ENCODE measurements at places on chromosomes 6 and 20.

DNA sequence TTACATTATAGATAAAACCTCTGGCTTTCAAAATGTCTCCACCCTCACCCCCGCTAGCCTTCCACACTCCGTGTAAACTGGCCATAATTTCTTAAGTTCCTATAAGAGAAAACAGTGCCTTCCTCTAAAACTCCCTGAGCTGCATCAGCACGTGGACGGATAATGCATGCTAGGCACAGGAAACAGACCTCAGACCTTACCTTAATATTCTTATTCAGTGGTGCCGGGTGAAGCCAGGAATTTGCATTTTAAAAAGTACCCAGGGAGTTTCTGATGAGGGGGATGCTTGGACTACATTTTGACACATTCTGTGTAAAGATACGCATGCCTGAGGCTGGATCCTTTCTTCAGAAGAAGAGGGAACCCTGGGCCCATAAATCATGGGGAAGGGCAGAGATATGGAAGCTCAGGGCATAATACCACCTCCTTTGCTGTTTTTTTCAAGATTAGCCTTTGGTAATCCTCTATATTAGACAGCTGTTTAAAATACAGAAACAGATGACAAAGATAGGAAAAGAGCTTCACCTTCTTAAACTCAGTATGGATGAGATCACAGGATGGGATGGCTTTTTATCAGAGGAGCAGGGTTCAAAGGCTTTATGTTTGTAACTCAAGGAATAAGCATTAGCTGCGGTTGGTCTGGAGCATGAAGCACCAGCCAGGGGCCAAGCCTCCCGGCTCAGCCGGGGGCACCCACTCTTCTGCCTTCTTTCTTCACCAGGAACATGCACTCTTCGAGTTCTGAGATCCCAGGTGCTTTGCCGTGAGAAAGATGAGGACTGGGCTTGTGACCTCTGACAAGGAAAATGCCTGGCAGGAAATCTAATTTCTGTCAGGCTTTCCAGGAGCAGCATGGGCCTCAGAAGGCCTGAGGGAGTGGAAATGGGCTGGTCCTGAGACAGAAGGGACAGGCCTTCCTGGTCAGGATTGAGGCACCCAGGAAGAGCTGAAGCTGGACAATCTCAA lies 218.1 kb upstream of the SOX4 start:
- DNase-seq, result no peak

DNA sequence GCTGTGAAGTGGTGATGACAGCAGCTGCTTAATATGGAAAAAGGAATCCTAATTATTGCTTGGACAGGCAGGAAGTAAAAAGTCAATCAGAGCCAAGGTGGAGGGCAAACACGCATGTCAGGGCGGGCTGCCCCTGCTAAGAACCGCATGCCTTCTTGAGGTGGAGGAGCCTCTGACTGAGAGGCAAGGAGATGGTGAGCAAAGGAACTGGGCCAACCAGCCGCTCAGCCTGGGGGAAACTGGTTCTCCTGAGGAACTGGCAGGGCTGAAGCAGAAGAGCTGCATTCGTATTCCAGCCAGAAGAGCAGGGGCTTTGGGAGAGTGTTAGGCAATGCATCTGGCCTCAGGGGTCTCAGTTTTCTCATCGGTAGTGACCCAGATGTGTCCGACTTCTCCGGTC lies 13.1 kb upstream of the MLN start:
- no peak for DNase-seq

DNA sequence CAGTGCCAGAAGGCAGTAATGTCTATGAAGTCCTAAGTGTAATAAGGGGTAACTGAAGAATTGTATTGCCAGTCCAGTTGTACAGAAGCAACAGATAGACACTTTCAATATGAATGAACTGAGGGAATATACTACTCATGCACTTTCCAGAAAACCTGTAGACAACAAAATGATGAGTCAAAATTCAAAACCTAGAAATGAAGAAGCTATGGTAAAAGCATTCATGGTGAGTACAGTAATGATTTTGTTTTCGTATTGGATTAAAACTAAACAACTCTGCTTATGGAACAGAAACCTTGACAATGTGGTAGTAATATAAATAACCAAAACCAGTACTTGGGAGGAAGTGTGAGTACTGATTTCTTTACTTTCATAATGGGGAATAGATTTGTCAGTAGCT lies 35.0 kb downstream of the ARMC2 start:
- DNase-seq, result no peak

GRCh38 chr6:153104220-153104619 lies 26.9 kb downstream of the RGS17 start:
- no peak for DNase-seq

- no peak for DNase-seq
Measured at GRCh38 chr6:3911130-3911529, 62.0 kb downstream of the FAM50B start.

DNA sequence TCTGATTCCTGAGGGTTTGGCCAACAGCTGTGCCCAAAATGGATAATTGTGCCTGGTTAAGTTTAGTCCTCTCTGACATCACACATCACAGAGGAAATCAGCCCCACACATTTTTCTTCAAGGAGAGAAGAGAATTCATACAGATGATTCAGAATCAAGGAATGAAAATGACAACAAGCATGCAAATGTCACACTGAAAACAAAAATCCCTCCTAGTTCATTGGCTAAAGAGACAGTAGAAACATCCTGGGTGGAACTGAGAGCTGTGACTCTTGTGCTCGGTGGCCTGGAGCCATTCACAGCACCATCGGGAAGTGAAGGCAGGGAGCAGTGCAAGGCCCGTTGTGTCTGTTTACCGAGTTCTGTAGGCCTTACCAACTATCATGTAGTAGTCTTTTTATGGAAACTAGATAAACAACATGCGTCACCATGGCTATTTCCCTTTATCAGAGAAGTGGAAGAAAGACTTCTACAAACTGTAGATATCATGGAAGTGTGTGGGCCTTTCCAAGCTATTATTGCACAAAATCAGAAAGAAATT lies 81.7 kb upstream of the TENT5A start:
- no peak for DNase-seq

GRCh38 chr6:41518118-41518517 lies 28.1 kb upstream of the FOXP4 start:
- DNase-seq, result no peak

DNA sequence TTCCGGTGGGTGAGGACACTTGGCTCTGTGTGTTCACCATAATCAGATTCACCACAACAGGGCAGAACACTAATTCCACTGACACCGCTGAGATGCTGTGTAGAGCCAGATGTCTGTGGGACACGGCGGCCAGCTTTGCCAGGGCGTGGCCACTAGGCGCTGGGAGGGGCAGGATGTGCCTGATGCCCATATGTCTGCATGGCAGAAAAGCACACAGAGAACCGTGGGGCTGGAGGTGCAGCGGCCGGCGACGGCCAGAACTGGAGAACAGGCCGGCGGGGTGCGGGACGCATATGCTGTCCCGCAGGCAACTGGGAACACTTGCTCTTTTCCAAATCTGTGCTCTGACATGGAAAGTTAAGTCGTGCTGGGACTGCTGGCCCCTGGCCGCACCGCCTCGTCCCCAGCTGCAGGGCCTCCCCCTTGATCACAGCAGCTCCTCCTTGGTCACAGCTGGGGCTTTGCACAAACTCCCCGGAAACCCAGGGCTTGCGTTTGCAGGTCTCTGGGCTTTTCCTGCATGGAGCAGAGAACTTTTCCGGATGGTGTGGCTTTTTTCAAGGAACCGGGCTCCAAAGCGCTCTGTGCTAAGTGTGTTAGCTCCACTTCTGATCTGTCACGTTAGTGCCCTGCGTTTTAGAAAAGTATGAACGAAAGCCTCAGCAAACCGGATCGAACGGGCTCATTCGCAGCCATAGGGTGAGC lies 31.1 kb downstream of the NTSR1 start:
- no peak for DNase-seq

DNA sequence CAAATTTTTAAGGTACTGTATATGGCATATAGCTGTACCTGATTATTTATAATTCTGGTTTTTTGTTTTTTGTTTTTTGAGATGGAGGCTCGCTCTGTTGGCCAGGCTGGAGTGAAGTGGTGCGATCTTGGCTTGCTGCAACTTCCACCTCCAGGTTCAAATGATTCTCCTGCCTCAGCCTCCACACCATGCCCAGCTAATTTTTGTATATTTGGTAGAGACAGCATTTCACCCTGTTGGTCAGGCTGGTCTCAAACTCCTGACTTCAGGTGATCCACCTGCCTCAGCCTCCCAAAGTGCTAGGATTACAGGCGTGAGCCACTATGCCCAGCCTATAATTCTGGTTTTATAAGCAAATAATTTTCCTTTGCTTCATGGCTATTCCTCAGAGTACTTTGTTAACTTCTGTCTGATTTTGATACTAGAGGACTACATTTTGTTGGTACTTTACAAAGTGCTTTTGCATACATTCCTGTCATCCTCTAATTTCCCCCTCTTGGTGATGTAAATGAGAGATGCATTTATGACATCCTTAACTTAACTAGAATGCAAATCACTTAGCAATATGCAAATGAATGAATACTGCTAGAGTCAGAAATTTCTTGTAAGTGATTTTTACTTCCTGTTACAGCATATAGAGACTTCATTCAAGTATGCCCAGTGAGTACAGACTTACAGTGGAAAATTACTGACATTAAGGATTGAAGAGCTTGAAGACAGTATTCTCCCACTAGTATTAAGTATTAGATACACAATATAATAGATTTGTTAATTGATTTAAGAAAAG lies 35.7 kb upstream of the ARID1B start:
- no peak for DNase-seq

- no peak for DNase-seq
Measured at GRCh38 chr20:23048283-23049200, 930 bp downstream of the THBD start.

- DNase-seq, result no peak
Measured at GRCh38 chr6:148835920-148836441, 89.2 kb downstream of the UST start.

DNA sequence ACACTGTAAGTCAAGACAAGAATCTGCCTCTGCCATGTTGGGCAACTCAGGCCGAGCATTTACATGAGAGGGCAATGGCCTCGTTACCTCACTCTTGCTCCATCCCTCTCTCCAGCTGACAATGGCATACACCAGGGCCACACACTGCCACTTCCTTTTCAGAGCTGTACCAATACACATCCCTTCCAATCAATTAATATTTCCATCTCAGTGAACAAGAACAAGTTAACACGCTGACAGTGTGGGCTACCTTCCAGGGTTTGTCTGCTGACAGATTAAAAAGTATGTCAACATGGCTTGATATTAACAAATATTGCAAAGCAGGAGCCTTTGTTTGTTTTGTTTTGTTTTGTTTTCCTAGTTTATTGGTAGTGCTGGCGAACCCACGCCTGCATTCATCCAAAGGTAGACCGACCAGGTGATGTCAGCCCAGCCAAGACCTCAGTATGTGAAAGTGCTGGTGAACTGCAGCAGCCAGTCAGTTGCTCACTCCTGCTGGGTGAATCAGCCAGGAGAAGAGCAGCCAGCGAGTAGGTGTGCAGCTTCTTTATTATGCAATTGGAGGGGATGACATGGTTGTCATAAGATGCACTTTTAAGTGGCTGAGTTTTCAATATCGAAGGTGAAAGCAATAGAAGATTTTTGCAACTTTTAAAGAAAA lies 487.3 kb upstream of the JARID2 start:
- no peak for DNase-seq

- no peak for DNase-seq
Measured at GRCh38 chr6:41347378-41348050, 12.1 kb downstream of the NCR2 start.

- no peak for DNase-seq
Measured at GRCh38 chr20:50433001-50433761, 77.0 kb upstream of the PTPN1 start.

- no peak for DNase-seq
Measured at GRCh38 chr6:155687645-155688044, 232.0 kb upstream of the NOX3 start.

- DNase-seq, result no peak
Measured at GRCh38 chr20:15512916-15513315, 1060.3 kb downstream of the KIF16B start.

DNA sequence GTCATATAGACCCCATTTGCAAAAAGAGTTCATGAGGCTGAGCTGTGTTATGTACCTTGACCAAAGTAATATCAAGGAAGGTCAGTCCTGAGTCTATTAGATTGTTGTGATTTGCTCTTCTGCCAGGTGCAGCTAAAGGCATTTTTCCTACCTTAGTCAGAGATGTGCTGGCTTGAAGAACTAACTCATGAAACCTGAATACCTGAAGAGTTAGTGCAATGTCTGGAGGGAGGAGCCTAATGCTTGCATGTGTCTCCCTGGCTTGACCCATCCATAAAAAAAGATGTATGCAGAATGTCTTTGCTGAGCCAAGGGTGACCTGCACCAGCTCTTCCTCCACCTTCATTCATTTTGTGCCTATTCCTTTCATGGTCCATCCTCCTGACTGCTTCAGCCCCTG lies 742.0 kb downstream of the KIF16B start:
- DNase-seq, result no peak

Data from stimulated activated CD8-positive, alpha-beta memory T cell treated with anti-CD3 and anti-CD28 coated beads, Interleukin-4, amount 100 ng/mL, for 24 hours (primary cell).